H4 (cell line): ENCODE measurements at places on chromosomes 1 and 21. TPM values are rescaled to one million over a fixed set of nuclear protein-coding genes. Genes with fewer than 3 reads are reported as not detected.

Gene RSBN1
- total RNA-seq = 2.5 and 3.2 TPM in 2 replicates

Gene GPR61
- total RNA-seq = not detected in 2 replicates

Gene TSACC
- 0.23 and 0.39 TPM in 2 replicates for total RNA-seq

Gene DIO1
- not detected in 2 replicates for total RNA-seq

Gene IPO13
- 18.8 and 22.6 TPM in 2 replicates for total RNA-seq

Gene PKLR
- not detected in 2 replicates for total RNA-seq

Gene GSTM4
- 15.9 and 27.2 TPM in 2 replicates for total RNA-seq

Gene CEP350
- total RNA-seq = 15.4 and 17.9 TPM in 2 replicates

Gene HSPB7
- total RNA-seq = not detected in 2 replicates

Gene IGSF5
- 0.04 and 0.19 TPM in 2 replicates for total RNA-seq

Gene ANGPTL1
- 1.5 and 1.7 TPM in 2 replicates for total RNA-seq

GRCh38 chr1:18007391-18008041 is 100.1 kb upstream of the IGSF21 start:
- DNase-seq = no peak

GRCh38 chr1:108590957-108591356 is 31.1 kb downstream of the EEIG2 start:
- DNase-seq = peak; percentile 89

GRCh38 chr1:210598135-210598652 is 269.5 kb downstream of the HHAT start:
- DNase-seq = peak; percentile 96

GRCh38 chr1:231338270-231339128 is at the start of gene SPRTN:
Gene SPRTN (plus strand): TSS chr1:231338293. CDS start chr1:231338384, 91 bp downstream.
- DNase-seq = no peak

GRCh38 chr1:165397944-165398343 is 41.4 kb upstream of the LMX1A start:
- DNase-seq = peak; percentile 56

- no peak for DNase-seq
Measured at GRCh38 chr1:206582971-206583706, 29.1 kb downstream of the EIF2D start.

DNA sequence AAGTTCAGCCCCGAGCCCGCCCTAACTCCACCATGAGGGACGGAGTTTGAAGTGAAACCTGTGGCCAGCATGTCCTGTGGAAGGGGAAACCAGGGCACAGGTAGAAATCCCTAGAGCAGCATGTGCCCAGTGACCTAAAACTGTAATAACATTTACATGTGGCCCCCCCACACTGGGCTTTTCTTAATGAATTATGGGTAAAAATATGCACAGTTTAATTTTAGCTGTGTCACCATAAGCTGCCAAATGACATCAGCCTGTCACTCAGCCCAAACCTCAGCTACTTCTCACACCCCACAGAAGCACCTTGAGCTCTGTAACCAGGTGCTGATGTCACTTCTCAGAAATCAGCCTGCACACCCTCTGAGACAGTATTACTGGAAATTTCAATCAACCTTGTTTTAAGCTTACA is 50.0 kb upstream of the SLC19A1 start:
- no peak for DNase-seq

DNA sequence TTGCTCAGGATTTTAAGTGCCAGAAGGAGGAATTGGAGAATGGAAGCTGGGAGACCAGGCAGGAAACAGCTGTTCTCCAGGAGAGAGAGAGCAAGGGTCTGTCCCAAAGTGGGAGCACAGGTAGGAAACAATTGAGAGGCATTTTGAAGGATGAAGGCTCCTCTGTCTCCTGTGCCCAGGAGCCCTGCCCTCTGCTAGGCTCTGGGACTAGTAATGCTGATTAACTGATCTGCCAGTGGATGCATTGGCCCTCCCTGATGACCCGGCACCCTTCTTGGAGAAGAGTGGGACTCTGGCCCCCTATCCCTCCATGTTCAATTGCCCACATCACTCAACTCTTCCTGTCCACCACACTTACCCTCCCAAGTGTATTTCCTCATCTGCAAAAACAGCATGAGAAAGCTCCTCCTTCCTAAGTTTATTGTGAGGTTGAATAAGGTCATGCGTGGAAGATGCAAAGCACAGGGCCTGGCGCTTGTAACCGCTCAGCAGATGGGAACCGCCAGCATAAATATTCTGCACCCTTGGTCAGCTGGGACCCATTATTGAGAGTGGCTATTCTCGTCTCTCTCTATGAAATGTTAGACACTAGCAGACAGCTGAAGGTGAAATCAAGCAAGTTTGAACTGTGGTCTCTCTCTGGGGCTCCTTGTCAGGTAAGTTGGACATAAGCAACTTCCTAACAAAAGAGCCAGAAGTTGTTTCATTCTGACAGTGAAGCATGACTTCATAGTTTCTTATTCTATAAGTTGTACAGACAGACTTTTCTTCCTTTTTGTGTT is 63.0 kb upstream of the ANGPTL1 start:
- no peak for DNase-seq

DNA sequence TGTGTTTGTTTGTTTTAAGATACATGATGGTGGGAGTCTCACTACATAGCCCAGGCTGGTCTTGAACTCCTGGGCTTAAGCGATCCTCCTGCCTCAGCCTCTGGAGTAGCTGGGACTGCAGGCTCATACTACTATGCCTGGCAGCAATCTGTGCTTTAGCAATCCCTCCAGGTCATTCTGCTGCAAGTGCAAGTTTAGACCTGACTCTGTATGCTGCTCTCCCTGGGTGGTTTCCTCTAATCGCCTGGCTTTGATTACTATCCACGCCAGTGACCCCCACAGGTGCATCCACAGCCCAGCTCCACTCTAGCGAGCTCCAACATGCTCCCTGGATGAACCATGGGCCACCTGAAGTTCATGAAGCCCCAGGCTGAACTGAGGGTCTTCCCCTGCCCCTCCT is 15.5 kb upstream of the PABPC4 start:
- DNase-seq = no peak

- DNase-seq = no peak
Measured at GRCh38 chr1:240126821-240127220, 35.1 kb downstream of the FMN2 start.

GRCh38 chr1:2224170-2224584 is 3.9 kb upstream of the SKI start:
- no peak for DNase-seq

DNA sequence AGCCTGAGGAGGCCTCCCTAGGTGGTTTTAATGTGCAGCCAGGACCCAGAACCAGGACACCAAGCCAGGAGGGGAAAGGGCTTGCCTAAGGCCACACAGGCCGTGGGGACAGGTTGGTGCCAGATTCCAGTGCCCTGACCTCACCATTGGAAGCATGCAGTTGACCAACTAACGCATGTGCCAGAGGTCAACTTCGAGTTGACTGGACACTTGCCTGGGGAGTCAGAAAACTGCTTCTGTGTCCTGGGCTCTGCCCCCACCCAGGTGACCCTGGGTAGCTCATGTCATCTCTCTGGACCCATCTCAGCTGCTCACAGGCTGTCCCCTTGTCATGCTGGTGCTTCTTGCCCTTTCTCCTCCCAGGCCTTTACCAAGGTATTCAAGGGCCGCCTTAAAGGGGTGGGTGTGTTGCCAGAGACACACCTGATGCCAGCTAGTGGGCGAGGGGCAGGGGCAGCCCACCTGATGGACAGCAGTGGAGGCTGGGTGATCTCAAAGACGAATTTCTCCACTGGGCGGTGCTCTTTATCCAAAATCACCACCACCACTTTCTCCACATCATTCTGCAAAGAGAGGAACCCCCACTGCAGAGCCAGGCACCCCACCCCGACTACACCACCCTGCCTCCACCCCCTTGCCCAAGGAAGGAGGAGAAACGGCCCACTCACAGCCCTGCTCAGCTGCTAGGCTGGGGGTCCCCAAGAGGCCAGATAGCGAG is 4.4 kb downstream of the MAD2L2 start:
- DNase-seq = no peak

GRCh38 chr1:29372108-29372507 is 135.8 kb downstream of the PTPRU start:
- DNase-seq = no peak

DNA sequence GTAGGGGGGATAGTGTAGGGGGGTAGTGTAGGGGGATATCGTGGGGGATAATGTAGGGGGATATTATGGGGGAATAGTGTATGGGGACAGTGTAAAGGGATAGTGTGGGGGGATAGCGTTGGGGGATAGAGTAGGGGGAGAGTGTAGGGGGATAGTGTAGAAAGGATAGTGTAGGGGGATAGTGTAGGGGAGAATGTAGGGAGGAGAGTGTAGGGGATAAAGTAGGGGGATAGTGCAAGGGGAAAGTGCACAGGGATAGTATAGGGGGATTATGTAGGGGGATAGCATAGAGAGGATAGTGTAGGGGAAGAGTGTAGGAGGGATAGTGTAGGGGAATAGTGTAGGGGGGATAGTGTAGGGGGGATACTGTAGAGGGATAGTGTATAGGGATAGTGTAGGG is 12.3 kb upstream of the ARF1 start:
- DNase-seq = no peak

- no peak for DNase-seq
Measured at GRCh38 chr1:985126-985525, 3.2 kb upstream of the PERM1 start.

GRCh38 chr21:40850071-40850470 is 3.1 kb upstream of the DSCAM start:
- no peak for DNase-seq

- no peak for DNase-seq
Measured at GRCh38 chr1:205563927-205564441, 59.5 kb downstream of the CDK18 start.

DNA sequence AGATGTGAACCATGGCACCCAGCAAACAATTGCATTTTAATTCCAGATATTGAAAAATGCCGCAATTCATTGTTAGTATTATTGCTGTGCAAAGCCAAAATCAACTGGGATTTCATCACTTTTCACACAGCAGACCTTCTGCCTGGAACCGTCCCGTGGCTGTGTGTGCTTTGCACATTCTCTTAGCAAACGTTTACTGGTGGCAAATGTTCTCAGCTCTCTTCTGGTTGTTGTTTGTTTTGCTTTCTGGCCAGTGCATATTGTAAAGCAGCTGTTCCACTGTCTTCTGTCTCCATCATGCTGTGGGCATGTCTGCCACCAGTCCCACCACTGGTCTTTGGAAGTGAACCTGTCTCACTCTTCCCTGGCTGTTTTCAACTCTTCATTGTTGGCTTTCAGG is 19.8 kb upstream of the TTLL10 start:
- no peak for DNase-seq
